ENCODE measurements at places on chromosomes 4 and X.

DNA sequence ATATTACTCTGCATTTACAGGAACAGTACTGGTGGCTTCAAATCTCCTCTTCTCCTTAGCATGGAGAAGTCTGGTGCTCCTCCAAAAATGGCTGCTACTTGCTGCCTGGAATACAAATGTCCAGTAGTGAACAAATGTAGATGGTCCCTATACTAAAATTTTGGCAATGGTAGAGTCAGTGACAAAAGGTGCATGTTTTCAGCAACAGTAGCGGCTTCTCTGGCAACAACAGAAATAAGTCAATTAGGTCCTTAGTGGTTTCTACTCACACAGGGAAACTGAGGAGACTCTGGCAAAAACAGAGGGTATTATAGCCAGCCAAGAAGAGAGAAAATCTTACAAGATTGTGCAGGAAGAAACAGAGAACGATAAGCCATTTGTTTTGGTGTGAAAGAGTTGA is 1368.4 kb upstream of the ADGRL3 start:
- DNase-seq, result no peak

- DNase-seq, result no peak
Measured at GRCh38 chr4:10006601-10007435, 14.5 kb downstream of the SLC2A9 start.

DNA sequence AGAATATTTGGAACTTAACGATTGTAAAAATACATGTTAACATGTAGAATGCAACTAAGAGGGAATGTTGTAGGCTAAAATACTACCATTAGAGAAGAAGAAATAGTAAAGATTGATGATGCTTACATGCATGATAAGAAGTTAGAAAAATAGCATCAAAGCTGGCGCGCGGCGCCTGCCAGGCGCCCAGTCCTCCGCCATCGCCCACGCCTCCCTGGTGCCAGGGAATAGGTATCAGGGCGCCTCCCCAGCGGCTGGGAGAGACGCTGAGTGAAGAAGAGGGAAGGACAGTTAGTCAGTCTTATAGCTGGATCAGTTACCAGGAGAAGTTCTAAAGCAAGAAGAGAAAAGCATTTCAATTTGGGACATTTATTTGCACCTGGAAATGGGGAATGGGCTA is 36.0 kb downstream of the NSUN7 start:
- DNase-seq, result no peak

DNA sequence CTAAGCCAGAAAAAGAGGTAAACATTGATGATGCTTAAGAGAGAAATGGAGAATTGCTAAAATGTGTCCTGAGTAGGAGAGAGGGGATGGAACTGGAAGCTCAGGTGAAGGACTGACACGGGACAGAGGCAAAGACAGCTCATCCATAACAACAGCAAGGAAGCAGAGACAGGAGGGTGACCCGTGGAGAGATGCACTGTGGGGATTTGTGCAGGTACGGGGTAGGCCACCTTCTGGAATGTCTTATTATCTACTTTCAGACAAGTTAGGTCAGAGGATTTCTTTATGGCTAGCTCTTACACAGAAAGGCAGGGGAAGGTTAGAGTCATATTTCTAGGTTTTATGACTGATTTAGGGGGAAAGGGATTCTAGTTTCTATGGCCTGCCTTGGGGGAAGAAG is 31.7 kb downstream of the RXFP1 start:
- DNase-seq, result no peak

GRCh38 chrX:63560601-63561218 is 209.6 kb upstream of the SPIN4 start:
- DNase-seq, result peak; percentile 2

DNA sequence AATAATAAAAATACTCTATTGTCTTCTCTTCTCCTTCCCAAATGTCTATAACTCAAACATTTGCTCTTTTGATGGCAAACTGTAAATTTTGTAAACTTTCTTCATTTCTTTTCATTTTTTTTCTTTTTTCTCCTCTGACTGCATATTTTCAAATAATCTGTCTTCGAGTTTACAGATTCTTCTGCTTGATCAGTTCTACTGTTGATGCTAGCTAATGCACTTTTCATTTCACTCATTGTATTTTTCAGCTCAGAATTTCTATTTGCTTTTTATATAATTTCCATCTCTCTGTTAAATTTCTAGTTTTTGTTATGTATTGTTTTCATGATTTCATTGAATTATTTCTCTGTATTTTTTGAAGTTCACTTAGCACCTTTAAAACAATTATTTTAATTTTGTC is 646.8 kb upstream of the INTU start:
- no peak for DNase-seq

GRCh38 chrX:133699023-133699728 is 283.9 kb upstream of the GPC4 start:
- no peak for DNase-seq

- no peak for DNase-seq
Measured at GRCh38 chrX:96551322-96551872, 133.2 kb upstream of the DIAPH2 start.

GRCh38 chr4:82810176-82810575 is 11.6 kb upstream of the SCD5 start:
- no peak for DNase-seq

GRCh38 chrX:73647212-73647611 is 84.2 kb downstream of the CHIC1 start:
- DNase-seq, result no peak

GRCh38 chrX:17968367-17968766 is 107.3 kb upstream of the RAI2 start:
- no peak for DNase-seq

- no peak for DNase-seq
Measured at GRCh38 chr4:142832022-142832421, 14.1 kb downstream of the INPP4B start.

GRCh38 chr4:145902522-145902921 is 36.1 kb downstream of the ZNF827 start:
- DNase-seq, result no peak

DNA sequence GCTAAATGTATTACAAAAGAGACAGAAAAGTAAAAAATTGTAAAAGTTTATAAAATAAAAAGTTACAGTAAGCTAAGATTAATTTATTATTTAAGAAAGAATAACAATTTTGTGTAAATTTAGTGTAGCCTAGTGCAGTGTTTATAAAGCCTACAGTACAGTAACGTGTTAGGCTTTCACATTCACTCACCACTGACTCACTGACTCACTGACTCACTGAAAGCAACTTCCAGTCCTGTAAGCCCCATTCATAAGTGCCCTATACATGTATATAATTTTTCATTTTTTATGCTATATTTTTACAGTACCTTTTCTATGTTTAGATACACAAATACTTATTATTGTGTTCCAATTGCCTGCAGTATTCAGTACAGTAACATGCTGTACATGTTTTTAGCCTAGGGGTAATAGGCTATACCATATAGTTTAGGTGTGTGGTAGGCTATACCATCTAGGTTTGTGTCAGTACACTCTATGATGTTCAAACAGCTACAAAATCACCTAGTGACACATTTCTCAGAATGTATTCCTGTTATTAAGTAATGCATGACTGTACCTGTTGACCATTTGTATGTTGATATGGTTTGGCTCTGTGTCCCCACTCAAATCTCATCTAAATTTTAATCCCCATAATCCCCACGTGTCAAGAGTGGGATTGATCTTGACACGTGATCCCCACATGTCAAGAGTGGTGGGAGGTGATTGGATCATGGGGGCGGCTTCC is 57.9 kb downstream of the CFAP299 start:
- DNase-seq, result no peak

DNA sequence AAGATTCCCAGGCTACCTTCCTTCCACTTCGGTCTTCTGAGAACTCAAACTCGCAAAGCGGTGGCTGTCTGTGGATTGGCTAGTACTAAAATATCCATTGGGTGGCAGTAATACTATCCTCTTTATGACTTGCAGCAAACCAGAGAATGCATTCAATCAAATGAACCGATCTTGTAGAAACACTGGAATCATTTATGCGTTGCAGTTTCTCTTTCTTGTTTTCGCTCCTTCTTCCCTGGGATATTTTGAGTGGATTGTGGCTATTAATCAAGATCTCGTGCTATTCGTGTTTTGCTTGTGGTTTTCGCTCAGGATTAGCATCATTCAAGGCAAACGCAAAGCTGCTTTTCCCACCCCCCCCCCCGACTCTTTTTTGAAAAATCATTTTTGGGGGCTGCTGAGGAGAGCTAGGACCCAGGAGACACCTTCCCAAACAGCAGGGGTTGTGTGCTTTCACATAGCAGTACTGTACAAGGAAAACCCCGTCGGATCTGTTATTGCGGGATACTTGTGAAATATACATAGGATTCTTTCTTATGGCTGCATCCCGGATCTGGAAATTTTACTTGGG is at the start of gene IL1RAPL1:
IL1RAPL1 (plus strand) TSS at position 466 of the 571 bp plus-strand sequence.
- DNase-seq, result no peak

- no peak for DNase-seq
Measured at GRCh38 chr4:170122252-170122651, 32.5 kb upstream of the AADAT start.

GRCh38 chr4:41749631-41750039 is 1.1 kb upstream of the PHOX2B start:
- no peak for DNase-seq

GRCh38 chr4:88953400-88953799 is 103.6 kb downstream of the FAM13A start:
- DNase-seq, result no peak

DNA sequence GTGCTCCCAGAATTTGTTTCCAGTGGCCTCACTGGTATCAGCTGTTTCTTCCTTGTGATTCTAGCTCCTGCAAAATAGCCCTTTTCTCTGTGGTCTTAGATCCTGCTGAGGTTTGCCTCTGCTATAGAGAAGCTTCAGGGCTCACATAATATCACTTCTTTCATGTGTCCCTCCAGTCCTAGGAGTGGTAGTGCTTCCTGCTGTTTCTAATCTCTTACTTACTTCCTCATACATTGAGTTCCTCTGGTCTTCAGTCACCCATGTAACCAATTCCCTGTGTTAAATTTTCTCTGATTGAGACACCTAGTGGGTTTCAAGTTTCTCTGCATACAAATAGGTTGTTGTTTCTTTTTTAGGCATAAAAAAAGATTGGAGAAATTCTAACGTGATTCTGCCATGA is 1567.9 kb downstream of the ARAP2 start:
- no peak for DNase-seq

DNA sequence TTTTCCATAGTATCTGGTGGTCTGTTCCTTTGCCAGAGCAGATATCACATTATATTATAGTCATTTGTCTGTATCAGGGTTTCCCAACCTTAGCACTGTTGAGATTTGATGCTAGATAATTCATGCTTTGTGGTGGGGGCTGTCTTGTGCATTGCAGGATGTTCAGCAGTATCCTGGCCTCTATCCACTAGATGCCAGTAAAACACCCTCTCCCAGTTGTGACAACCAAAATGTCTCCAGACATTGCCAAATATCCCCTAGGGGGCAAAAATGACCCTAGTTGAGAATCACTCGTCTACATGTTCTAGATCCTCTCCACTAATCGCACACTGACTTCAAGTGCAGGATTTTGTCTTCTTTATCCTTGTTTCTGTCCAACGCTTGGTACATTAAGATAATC is 160.8 kb downstream of the FANCB start:
- no peak for DNase-seq

DNA sequence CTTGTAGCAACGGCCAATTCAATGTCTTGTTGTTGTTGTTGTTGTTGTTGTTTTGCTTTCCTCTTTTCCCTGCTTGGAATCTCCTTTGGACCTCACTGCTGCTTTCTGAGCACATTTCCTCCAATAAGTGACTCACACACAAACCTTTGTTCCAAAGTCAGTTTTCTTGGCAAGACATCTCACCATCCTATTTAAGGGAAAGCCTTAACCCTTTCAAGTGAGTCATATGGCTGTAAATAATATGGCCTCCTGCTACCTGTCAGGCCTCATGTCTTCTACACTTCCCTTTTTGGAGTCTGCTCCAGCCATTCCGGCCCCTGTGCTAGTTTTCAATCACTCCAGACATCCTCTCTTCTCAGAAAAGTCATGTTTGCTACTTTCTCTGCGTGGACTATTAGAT is 79.5 kb upstream of the MAGEB10 start:
- no peak for DNase-seq
